ENCODE measurements at places on chromosomes 12 and 14.
A peak's percentile ranks its signal among the peaks of the same experiment; 100 is the strongest.

DNA sequence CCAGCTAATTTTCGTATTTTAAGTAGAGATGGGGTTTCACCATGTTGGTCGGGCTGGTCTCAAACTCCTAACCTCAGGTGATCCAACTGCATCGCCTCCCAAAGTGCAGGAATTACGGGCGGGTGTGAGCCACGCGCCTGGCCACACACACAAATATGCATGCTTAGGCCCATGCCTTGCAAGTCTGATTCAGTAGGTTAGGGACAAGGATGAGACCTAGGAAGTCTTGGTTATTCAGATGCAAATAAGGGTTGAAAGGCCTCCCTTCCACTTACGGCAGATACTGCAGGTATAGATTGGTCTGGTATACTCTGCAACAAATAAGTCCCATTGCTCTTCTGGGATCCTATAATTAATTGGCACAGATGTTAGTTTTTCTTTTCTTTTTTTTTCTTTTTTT, 32.9 kb downstream of the TXNRD1 start:
- DNase-seq, result no peak

GRCh38 chr12:109721276-109721675, 7.7 kb downstream of the FAM222A start:
- DNase-seq, result no peak

- DNase-seq, result no peak
Observed at GRCh38 chr12:15423629-15424028, 101.3 kb downstream of the PTPRO start.

- DNase-seq, result no peak
Observed at GRCh38 chr14:34931206-34931605, 51.6 kb upstream of the SRP54 start.

GRCh38 chr14:63892265-63892664, 39.5 kb downstream of the SYNE2 start:
- no peak for DNase-seq

GRCh38 chr12:49537231-49537751, 1.5 kb upstream of the KCNH3 start:
- no peak for DNase-seq

DNA sequence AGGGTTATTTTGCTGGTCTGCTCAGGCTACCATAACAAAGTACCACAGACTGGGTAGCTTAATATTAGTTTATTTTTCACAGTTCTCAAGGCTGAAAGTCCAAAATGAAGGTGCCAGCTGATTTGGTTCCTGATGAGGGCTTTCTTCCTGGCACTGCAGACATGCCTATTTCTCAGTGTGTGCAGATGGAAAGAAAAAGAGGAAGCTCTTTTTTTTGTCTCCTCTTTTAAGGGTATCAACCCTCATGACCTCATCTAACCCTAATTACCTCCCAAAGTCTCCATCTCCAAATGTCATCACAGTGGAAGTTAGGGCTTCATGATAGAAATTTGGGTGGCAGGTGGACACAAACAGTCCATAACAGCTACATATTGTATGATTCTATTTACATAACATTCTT, 25.0 kb upstream of the POLR3B start:
- DNase-seq, result no peak

- no peak for DNase-seq
Observed at GRCh38 chr12:121568971-121569751, 11.7 kb downstream of the KDM2B start.

DNA sequence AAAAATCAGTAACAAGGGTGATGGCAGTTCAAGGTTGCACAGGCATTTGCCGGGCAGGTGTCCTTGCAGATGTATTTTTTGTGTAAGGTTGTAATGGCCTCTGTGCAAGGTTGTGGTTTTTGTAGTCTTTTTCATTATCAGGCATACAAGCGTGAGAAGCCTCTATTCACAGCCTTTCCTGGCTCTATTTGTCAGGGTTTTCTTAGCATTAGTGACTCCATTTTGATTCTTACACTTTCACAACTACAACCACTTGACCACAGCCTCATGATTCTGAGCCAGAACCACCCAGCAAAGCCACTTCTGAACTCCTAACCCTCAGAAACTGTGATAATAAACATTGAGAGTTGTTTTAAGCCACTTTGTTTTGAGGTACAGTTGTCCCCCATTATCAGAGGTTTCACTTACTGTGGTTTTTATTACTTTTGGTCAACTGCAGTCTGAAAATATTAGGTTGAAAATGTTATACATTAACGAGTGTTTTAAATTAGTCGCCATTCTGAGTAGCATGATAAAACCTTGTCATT, 27.5 kb upstream of the CHGA start:
- DNase-seq, result no peak

DNA sequence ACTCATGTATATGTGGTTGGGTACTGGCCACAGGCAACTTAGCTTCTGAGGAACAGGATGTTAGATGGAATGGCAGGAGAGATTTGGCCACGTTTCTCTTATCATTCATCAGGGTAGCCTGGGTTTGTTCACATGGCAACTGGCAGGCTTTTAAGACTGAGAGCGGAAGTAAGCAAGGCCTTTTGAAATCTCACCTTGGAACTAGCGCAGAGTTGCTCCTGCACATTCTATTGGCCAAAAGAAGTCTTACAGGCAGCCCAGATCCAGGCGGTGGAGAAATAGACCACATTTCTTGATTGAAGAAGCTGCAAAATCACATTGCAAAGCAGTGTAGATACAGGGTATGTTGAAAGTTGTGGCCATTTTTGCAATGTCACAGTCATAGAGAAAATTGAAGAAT, 3.7 kb downstream of the CLEC4A start:
- DNase-seq, result no peak

DNA sequence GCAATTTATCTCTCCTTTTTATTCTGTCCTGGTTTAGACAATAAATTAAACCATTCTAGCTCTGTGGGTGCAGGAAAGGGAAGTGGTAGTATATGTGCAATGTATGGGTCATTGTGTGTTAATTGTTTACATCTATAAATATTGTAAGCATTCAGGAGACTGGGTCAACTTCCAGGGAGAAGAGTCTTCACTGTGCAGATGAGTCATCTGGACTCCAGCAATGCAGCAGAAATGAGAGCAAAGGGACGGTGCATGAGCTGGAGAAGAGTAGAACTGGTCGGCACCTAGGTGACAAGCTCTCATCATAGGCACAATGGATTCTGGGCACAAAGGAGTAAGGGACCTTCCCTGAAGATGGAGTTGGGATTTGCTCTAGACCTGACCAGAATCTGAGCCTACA, 211.1 kb upstream of the DAAM1 start:
- DNase-seq, result no peak

DNA sequence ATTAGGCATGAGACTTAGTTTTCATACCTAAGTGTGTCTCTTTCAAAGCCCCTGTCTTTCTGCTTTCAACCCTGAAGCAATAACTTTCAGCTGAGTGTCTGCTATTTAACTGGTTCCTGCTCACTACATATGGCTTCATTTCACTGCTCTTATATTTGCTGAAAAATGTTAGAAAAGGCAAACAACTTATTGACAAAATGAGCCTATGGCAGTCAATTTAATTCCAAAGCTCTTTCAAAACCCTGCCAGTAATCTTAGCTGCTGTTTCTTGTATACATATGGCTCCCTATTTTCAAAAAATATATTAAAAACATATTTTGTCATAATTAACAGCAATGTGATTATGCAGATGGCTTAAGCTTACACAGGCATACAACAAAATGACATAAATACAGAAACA, 334.1 kb upstream of the MGAT4C start:
- no peak for DNase-seq

DNA sequence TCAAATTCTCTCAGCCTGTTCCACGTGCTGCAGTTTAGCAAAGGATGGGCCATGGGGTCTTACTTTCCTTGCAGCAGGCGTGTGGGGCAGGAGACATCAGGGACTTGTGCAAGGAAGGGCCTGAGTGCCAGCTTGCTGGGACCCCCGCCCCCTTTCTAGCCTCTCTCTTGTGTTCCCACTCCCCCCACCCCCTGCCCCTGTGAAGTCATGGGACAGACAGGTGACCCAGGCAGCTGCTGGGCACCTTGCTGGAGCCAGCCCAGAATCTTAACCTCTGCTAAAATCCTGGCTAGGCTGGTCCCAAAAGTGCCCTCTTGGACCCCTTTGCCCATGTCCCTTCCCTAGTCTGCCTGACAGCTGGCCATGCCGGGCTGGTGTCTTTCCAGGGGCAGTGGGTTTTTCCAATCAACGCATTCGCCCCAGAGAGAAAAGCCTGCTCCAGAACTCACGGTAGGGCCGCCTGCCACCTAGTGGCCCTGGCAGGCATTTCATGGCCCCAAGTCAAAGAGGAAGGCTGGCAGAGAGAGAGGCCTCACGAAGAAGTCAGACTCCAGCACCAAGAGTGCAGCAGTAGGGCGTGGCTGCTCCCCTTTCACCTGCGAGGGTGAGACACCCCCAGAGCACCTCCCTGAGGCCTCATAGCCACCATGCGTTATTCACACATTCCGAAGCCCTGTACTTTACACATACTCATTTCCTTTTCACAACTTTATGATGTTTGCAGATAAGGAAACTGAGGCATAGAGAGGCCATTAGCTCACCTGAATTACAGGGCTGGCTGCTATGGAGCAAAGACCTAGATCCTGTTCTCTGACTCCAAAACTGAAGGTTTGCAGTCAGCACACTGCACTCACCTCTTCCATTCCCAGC, 67.4 kb downstream of the LGMN start:
- no peak for DNase-seq

GRCh38 chr12:108852674-108853309, 4.6 kb downstream of the SSH1 start:
- DNase-seq, result no peak

DNA sequence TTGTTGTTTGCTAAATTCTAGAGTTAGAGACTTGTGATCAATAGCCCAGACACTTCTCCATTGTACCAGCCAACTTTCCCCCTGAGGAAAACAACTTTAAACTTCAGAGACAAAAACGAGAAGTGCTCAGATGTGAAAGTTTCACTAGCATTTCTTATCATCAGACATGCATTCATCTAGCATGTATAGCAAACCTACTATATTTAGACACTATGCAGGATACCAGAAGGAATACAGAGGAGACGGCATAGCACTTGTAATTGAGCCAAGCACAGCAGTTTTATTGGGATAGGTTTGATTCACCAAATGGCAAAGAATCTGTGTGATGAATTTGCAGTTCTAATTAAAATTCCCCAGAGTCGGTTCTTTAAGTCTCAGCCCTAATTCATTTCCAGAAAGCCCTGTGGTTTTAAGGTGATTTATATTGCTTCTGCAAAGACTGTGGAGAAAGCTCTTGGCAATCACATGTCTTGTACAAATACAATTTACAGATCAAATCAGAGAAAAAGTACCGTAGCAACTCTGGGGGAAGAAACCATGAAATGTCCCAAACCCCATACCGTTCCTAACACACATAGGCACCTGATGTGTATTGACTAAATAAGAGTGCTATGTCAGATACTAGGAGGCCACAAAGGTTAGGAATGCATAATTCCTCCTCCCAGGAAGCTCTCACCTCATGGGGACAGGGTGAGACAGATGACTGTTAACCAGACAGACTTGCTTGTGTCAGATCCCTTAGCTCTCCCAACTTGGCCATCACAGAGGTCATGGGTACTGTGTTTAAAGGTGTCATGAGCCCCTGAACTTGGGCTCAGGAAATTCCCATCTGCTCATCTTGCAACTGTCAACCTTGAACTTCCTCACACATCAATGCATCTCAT, 69.6 kb upstream of the KRAS start:
- DNase-seq, result no peak

DNA sequence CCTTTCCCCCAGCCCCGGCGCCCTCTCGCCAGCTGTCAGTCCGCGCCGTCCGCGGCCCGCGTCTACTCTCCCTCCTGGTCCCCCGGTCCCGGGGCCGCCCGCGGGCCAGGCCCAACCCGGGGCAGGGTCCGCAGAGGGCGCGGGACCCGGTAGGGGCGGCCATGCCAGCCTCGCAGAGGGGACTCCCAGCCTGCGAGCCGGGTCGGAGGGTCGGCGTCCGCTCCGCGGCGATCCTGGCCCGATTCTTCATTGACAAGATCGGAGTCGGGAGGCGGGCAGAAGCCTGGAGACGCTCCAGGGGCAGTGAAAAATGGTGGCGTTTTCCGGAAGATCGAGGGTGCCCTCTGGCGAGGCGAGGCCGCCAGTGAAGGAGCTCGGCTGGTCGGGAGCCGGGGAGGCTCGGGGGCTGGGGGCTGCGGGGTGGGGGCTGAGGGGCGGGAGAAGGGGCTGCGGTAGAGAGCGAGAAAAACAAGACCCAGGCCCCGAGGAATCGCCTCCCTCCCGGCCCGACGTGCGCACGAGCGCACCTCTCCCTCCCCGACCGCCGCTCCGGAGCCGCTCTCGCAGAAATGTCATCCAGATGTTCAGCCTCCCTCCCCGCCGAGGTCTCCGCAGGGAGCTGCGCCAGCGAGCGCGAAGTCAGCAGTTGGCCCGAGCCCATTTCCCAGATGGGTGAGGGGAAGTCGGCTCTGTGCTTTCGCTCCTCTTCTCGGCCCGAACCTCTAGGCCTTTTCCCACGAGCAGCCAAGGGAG, 647 bp upstream of the TGFB3 start:
- DNase-seq, result peak; percentile 45

DNA sequence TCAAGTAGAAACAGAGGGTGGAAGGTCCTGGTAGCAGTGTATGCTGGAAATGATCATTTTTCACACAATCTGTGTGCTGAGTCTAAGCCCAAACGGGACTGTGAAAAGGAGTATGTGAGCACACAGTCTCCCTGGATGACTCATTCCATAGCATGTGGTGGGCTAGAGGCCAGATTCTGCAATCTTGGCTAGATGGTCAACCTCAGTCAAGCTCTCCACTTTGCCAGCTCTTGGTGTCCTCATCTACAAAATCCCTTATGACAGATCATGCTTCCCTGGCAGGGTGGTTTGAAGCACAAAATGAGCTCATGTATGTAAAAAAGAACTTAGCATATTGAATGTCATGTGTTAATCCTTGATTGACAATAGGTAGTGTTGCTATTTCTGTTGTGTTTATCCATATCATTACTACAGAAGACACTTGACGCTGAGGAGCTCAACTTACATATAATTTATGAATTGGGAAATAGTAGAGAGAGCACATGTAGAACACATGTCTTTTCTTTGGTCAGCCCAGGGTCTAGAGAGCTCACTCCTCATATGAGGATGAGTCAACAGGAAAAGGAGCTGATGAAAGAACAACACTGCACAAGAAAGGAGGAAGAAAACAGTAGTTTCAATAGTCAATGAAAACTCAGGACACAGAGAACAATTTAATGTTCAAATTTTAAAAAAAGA, 517.5 kb downstream of the BCL11B start:
- no peak for DNase-seq

- no peak for DNase-seq
Observed at GRCh38 chr12:27523305-27523641, 733 bp upstream of the PPFIBP1 start.

GRCh38 chr12:51822956-51823355, 25.6 kb downstream of the FIGNL2 start:
- DNase-seq, result no peak

DNA sequence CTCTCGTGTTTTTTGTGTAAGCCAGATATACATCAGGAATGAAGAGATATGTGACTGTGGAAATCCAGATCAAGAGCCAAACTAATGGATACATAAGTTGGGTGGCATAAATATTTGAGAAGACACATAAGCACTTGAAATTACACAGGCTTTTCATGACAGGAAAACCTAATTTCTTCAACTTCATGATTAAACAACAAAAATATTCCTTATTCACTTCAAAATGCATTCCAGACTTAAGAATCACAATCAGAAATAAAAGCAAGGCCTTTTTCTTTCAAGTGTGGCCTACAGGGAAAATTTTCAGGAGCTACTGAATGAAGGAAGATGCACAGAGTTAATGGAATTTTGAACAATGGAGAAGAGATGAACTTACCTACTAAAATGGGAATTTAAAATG, 515.6 kb downstream of the FOXG1 start:
- no peak for DNase-seq

- DNase-seq, result no peak
Observed at GRCh38 chr12:104576980-104577580, 120.3 kb downstream of the CHST11 start.

Measured in NCI-H187 treated with DMSO at 0.1 percent for 48 hours (cell line).